ENCODE measurements at places on chromosomes 1 and 21.

DNA sequence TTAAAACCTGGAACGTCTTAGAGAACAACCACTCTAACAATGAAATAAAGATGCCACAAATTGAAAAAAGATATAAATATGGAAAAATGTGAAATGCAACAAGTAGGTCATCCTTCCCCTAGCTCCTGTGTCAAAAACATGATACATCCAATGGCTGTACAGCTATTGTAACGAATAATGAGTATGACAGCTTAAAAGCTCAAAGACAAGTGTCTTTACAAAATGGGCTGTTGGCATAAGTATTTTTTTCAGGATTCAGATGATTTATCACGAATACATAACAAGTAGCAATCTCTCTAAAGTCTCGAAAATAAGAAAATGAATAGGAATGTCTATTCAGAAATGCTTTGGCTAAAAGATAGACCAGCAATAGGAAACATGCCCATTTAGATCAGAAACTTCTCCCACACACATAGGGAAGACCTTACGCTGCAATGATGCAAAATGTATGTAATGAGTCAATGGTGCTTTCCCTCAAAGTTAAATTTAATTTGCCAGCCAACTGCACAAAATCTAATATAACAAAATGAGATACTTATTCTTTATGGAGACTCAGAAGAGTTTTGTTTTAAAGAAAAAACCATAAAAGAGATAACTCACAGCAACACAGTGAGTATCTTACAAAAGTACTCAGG, 8.3 kb downstream of the TGFBR3 start:
- H3K27me3 ChIP-seq: no peaks in the 10 kb centered on the region
- H3K4me3 ChIP-seq: no peak overlapping the region
- no peaks in the 10 kb centered on the region for H3K36me3 ChIP-seq
- peak overlapping the region; percentile 68 for H3K27ac ChIP-seq
- no peak for DNase-seq
- H3K4me1 ChIP-seq: peaks cover 21% of the 10 kb centered on the region

DNA sequence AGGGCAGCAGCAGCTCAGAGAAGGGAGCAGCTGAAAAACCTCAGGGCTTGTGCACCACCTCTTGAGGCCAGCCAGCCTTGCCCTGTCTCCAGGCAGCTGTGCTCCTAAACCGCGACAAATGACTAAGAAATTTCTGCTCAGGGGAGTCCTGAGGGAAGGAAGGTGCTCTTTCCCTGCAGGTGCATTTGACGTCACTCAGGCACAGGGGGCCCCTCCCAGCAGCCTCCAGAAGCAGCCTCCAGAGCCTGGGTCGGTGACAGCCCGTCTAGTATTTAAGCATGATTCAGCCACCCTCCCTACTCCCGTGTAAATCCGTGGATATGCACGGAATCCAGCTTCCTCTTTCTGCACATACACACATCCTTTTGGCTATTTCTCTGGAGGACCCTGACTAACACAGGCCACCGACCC, 560.5 kb downstream of the KIF26B start:
- no peak overlapping the region for H3K27ac ChIP-seq
- no peak for DNase-seq

- H3K27me3 ChIP-seq: no peaks in the 10 kb centered on the region
- no peaks in the 10 kb centered on the region for H3K4me1 ChIP-seq
- no peak for DNase-seq
- H3K36me3 ChIP-seq: no peaks in the 10 kb centered on the region
These were observed 22.6 kb downstream of the SLC5A9 start for GRCh38 chr1:48245106-48245505.

DNA sequence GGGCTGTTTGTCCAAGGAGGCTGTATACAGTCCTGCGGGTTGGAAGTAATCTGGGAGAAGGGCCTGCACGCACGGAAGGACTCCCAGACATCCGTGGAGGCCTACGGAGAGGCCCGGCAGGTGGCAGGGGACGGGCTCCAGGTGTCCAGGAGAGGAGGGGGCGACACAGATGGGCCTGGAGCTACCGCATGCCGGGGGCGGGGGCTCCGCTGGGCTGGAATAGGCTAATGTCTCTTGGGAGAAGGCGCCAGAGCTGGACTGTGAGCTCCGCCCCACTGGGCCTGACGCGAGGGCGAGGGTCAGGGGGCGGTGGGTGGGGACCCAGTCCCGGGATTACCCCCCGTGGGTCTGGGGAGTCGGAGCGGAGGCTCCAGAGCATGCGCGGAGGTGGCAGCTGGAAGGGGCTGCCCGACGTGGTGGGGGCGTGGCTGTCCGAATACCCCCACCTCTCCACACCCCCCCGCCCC, 659 bp downstream of the AGO1 start:
- peak overlapping the region; percentile 86 for H3K27ac ChIP-seq
- H3K4me1 ChIP-seq: no peaks in the 10 kb centered on the region
- no peaks in the 10 kb centered on the region for H3K36me3 ChIP-seq
- DNase-seq: peak; percentile 62
- peak overlapping the region; percentile 93 for H3K4me3 ChIP-seq
- H3K27me3 ChIP-seq: no peaks in the 10 kb centered on the region

DNA sequence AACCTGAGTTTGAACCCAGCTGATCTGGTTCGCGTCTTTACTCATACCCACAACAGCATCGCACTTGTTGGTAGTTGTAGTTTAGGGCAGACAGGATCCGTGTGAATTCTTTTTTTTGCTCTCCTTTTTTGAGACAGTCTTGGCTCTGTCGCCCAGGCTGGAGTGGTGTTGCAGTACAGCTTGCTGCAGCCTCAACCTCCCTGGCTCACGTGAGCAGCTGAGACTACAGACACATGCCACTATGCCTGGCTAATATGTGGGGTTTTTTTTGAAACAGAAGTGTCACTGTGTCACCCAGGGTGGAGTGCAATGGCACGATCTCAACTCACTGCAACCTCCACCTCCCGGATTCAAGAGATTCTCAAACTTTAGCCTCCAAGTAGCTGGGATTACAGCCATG, 7.9 kb downstream of the TAF13 start:
- H3K4me3 ChIP-seq: no peak overlapping the region
- no peaks in the 10 kb centered on the region for H3K4me1 ChIP-seq
- no peaks in the 10 kb centered on the region for H3K27me3 ChIP-seq
- no peak overlapping the region for H3K27ac ChIP-seq
- no peak for DNase-seq

DNA sequence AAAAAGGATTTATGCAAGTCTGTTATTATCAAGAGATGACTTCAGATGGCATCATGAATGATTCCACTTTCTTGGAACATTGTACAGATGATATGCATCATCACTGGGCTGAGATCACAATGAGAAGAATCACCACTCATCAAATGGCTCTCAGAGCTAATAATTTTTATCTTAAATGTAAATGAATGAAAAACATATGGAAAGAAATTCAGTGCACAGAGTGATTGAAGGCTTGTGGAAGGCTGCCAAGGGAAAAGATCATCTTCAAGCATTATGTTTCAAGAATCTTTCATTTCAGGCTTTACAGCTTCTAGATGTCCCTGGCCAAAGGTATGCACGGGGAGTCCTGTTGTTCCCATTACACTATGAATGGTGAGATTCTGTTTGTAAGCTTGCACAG, 955.7 kb downstream of the TTLL7 start:
- H3K4me1 ChIP-seq: no peaks in the 10 kb centered on the region
- H3K4me3 ChIP-seq: no peak overlapping the region
- no peaks in the 10 kb centered on the region for H3K27me3 ChIP-seq
- no peaks in the 10 kb centered on the region for H3K36me3 ChIP-seq
- DNase-seq: no peak

DNA sequence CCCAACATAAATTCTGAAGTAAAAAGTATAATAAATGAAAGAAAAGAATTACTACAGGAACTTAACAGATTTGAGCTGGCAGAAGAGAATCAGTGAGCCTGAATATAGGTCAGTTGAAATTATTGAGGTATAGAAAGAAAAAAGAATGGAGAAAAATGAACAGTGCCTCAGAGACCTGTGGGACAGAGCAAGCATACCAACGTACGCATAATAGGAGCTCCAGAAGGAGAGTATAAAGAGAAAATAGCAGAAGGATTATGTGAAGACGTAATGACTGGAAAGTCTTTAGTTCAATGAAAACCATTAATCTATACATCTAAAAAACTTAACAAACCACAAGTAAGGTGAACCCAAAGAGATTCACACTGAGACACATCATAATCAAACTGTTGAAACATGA, 261.8 kb downstream of the DYRK1A start:
- DNase-seq: no peak
- no peaks in the 10 kb centered on the region for H3K36me3 ChIP-seq
- no peaks in the 10 kb centered on the region for H3K4me1 ChIP-seq
- H3K4me3 ChIP-seq: no peak overlapping the region
- no peaks in the 10 kb centered on the region for H3K27me3 ChIP-seq
- no peak overlapping the region for H3K27ac ChIP-seq

DNA sequence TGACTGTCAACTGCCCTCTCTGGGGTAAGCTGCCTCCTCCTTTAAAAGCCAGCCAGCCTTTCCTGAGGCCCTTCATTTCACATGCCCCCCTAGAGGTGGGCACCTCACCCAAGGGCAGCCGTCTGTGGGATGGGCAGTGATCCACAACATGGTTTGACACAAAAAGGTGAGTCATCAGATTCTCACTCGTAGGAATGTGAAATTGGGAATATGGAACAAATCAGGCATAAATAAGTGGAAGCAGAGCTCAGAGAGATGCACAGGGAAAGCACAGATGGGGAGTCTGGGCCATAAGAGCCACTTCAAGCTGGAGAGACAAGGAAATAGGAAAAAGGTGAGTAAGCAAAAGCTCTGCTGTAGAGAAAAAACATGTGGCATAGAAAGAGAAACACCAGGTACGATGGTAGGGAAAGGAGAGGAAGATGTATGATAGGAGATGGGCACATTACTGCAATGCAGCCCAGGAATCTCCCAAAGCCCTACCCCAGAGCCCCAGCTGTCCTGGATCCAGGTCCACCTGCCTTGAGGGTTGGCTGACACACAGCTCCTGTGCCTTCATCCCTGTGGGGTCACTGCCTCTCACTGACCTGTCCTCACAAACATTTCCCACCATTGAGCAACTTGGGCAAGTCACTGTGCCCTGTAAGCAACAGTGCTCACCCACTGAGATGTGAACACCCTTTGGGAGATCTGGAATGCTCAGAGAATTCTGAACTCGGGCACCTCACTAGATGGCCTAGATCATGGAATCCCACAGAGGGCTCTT, 86.6 kb downstream of the ASTN1 start:
- no peak for DNase-seq
- H3K36me3 ChIP-seq: no peaks in the 10 kb centered on the region
- H3K4me1 ChIP-seq: no peaks in the 10 kb centered on the region

DNA sequence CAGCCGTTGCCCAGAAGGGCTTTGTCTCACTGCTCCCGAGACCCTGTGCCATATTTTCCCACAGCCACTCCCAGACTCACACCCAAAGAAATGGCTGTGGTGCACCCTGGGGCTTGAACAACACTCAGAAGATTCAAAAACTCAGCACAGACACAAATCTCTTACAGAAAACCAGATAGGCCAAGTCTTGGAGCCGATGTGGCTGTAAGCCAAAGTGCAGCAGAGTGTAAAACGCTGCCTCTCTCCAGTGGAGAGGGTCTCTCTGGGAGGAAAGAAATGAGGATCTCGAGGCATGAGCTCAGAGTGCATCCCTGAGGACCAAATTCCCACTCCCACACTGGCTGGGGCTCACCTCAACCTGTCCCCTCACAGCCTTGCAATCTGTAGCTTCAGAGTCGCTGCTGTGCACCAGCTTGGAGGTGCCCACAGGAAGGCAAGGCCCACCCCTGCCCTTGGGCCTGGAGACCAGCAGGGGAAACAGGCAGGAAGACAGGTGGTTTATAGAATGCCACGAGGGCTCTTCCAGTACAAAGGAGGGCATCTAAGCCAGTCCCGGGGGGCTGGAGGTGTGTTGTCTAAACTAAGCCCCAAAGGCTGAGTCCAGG, 171.3 kb upstream of the AJAP1 start:
- DNase-seq: no peak
- no peaks in the 10 kb centered on the region for H3K4me1 ChIP-seq
- no peak overlapping the region for H3K27ac ChIP-seq
- no peaks in the 10 kb centered on the region for H3K27me3 ChIP-seq
- no peaks in the 10 kb centered on the region for H3K36me3 ChIP-seq

DNA sequence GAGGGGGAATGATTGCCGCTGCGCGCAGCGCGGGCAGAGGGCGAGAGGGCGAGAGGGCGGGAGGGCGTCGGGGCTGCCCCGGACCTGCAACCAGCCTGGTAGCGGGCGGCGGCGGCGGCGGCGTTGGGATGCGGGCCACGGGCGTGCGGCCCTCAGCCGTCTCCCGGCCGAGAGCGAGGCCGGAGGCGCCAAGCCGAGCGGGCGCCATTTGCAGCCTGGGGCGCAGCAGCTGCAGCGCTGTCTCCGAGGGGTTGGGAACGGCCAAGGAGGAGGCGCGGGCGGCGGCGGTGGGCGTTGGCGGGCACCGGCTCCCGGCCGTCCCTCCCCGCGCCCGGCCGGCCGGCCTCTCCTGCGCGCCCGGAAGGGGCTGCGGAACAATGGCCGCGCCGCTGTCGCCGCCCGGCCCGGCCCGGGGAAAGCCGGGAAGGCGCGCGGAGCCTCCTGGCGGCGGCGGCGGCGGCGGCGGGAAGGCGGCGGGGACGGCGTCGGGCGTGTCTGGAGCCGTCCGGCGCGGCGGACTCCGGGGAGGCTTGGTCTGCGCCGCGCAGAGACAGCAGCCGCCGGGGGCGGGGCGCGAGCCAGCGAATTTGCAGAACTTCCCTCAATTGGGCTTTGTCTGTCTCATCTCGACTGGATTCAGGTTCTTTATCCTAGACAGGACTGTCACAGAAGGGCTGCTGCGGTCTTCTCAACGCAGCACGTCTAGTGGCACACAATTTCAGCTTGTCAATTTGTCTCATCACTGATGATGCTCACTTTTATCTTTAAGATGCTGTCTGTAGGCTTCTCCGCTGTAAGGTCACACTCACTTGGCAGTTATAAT, 35.7 kb downstream of the ZBTB8B start:
- no peaks in the 10 kb centered on the region for H3K27me3 ChIP-seq
- H3K4me1 ChIP-seq: peaks cover 4% of the 10 kb centered on the region
- peak overlapping the region; percentile 85 for H3K4me3 ChIP-seq
- peak overlapping the region; percentile 93 for H3K27ac ChIP-seq
- H3K36me3 ChIP-seq: no peaks in the 10 kb centered on the region

DNA sequence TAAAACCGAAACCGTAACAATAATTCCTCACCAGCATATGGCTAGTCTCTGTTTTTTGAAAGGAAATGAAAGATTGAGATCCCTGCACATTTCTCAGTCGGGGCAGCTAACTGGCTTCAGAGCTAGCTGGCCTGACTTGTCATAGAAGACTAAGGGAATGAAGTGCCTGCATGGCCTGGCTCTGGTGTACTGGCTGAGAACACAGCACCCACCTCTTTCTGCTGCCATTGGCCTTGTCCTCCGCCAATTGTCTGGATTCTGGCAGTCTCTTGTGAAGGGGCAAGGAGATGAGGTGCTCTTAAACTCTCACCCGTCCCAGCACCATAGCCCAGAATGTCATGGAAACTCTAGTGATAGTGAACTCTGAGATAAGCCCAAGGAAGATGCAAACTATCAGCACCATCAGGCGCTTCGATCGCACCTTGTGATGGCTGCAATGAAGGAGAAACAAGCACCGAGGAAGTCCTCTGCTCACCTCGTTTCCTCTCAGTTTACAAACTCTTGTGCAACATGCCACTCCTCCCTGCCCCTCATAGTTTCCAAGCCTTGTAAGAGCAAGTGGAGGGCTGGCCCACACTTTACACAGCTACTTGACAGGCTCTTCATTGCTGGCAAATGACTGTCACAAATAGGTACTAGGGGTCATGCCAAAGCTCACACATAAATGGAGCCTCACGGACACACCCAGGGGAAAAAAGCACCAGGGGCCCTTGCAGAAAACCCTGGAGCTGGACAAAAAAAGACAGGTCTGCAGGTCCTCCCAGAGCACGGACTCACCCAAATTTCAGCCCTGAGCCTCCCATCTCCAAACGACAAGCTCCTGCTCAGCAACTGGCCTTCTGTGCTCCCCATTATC, 16.4 kb downstream of the INPP5B start:
- no peak for DNase-seq
- H3K4me3 ChIP-seq: no peak overlapping the region
- H3K36me3 ChIP-seq: no peaks in the 10 kb centered on the region
- H3K27ac ChIP-seq: no peak overlapping the region
- H3K4me1 ChIP-seq: peaks cover 4% of the 10 kb centered on the region
- H3K27me3 ChIP-seq: no peaks in the 10 kb centered on the region
